GM23248 (cell line): ENCODE measurements at places on chromosomes 6 and 20.

DNA sequence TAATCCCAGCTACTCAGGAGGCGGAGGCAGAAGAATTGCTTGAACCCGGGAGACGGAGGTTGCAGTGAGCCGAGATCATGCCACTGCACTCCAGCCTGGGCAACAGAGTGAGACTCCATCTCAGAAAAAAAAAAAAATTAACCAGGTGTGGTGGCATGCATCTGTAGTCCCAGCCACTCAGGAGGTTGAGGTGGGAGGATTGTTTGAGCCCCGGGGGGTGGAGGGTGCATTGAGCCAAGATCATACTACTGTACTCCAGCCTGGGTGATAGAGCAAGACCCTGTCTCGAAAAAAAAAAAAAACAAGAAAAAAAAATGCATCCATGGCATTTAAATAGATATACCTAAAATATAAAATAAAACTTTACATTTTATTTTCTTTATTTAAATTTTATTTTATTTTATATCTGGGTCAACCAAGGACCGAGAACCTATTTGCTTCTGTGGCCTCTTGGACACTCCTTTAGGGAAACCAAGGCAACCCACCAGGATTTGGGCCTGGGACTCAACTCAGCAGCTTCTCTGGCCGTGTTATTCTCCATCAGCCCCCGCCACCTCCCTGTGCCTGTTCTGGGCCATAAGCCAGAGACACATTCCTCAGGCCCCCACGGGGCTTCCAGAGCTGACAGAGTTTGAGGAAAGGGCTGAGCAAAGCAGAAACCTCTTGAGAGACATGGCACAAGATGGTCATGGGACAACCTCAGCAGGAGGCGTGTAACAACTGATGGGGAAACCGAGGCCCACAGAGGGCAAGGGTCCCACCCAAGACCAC lies 6.2 kb downstream of the SNTA1 start:
- no peak for DNase-seq

- DNase-seq = no peak
Observed at GRCh38 chr6:95309545-95309944, 267.8 kb upstream of the MANEA start.

DNA sequence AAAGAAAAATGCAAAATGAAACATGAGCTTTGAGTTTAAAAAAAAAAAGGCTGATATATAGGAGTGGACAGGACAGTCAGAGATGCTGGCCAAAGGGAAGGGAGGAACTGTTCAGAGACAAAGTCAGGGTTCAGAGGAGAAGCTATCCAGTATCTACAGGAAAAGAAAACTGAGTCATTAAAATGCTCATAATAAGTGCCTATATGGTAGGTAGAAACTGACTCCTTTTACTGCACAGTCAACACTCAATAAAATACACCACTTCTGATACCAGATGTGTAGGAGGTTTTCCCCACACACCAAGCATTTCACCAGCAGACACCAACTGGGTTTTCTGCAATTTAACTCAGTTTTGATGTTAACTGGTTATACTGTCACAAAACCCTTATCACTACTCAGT lies 32.9 kb downstream of the FRK start:
- no peak for DNase-seq

DNA sequence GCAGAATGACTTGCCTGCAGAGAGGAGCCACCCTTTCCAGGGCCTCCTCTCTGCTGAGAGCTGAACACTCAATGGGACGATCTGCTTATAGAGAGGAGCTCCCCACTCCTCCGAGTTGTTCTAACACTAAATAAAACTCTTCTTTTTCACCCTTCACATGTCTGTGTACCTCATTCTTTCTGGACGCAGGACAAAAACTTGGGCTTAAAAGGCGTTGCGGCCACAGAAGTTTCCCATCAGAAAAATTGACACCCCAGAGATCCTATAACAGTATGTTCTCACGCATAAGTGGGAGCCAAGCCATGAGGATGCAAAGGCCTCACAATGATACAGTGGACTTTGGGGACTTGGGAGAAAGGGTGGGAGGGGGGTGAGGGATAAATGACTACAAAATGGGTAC lies 121.2 kb downstream of the GMPR start:
- no peak for DNase-seq

DNA sequence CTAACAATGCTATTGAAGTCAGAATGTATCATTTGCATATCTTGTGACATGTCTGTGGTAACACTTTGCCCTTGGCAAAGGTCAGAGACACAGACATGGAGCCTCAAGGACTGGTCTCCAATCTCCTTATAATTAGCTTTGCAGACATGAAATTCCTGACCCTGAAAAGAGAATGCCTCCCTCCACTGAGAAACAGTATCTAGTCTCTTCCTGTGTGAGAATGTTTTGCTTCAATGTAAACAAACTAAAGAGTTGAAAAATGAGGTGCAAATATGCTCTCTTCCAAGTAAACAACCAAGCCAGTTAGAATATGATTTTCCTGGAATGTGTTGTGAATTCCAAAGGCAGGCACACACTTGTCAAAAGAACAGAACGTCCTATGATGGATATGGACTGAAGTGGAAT lies 407.1 kb upstream of the MARCKS start:
- DNase-seq = peak; percentile 19

- peak; percentile 47 for DNase-seq
Observed at GRCh38 chr6:96836631-96837080, 621 bp downstream of the GPR63 start.
